ENCODE measurements at places on chromosomes 5 and 9.

- DNase-seq, result peak; percentile 88
These were observed 112.3 kb downstream of the MARCHF3 start for GRCh38 chr5:126917918-126918614.

GRCh38 chr9:12204512-12204911, 488.7 kb upstream of the TYRP1 start:
- DNase-seq, result no peak

DNA sequence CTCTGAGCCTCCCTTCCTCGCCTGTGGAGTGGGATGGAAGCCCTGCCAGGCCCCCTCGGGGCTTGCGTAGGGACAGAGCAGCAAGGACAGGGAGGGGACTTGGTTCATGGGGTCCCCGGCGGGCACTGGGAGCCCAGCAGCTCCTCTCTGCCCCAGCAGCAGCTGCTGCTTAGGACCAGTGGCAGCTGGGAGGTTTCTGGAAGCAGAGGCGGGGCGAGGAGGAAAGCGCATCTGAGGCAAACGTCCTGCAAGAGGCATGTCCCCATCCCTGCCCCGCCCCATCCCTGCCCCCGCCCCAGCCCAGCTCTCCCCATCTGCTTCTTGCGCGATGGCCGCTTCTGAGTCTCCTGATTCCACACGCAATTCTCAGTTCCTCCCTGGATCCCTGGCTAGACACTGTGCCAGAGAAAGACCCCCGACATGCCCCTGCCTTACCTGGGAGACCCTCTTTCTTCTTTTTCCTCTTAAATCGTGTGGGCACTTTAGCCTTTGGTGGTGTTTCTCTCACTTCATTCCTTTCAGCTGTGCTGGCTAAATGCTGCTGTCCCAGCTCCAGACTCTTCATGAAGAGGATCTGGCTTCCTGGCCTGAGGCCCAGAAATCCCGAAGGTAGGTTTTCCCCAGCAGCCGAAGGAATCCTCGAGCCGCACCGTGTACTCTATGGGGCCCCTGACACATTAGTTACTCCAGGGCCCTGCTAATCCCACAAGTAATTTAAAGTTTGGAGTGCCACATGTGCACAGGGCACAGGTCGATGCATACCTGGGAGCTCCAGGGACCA, 4.4 kb upstream of the OR2S2 start:
- no peak for DNase-seq

DNA sequence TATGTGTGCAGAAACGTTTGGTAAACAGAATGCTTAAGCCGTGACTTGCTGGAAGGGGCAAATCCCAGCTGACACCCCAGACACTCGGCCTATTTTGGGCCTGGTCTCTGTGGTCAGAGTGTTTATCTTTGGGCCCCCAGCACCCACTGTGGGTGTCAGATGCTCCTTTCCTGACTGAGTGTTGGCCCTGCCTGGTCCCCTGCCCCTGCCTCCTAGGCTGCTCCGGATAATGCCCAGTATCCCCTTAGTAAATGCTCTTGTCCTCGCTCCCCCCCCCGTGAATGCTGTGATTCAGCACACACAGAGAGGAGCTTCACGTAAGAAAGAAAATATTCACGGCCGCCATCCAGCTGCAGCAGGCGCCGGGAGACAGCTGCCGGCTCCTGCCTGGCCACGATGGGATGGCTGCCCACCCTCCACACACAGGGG, 11.3 kb upstream of the ANGPTL2 start:
- no peak for DNase-seq

DNA sequence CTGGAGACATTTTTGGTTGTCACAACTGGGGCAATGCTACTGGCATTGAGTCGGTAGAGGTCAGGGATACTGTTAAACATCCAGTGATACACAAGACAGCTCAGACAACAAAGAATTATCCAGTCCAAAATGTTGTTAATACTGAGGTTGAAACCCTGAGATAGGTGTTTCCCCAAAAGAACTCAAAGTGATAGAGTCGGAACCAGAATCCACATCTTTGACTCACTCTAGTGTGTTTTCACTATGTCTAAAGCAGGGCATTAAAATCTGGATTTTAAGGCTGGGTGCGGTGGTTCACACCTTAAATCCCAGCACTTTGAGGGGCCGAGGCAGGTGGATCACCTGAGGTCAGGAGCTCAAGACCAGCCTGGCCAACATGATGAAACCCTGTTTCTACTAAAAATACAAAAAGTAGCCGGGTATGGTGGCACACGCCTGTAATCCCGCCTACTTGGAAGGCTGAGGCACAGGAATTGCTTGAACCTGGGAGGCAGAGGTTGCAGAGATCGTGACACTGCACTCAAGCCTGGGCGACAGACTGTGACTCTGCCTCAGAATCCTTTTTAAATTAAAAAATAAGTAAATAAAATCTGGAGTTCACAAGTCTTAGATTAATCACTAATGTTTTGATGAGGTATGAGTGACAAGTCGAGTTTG, 17.0 kb downstream of the SLC31A1 start:
- DNase-seq, result no peak

DNA sequence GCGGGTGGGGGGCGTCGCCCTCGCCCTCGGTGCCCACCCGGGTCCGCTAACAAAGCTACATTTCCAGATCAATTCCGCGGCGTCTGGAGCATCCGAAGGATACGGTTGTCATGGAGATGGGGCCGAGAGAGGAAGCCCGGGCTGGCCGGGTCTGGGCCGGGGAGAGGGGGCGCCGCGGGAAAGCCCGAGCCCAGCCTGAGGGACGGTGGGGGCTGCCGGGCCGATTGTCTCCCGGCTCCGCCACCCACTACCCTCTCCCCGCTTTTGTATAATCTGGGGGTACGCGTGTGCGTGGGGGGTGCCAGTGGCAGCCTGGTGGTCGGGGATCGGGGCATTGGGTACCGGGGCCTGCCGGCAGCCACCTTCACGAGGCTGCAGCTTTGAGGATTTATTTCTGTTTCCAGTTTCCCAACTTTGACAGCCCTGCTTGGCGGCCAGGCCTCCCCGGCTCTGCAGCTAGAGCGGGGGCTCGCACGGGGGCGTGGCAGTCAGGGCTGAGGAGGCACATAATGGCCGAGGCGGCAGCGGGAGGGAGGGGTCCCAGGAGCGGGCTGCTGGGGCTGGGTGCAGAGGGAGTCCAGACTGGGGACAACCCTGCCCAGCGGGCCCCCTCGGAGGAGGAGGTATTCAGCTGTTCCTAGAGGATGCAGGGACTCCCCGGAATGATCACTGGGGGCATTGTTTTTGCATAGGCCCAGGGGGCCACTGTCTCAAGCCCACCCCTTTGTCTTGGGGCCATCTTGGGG, 626 bp downstream of the PSD2 start:
- no peak for DNase-seq

DNA sequence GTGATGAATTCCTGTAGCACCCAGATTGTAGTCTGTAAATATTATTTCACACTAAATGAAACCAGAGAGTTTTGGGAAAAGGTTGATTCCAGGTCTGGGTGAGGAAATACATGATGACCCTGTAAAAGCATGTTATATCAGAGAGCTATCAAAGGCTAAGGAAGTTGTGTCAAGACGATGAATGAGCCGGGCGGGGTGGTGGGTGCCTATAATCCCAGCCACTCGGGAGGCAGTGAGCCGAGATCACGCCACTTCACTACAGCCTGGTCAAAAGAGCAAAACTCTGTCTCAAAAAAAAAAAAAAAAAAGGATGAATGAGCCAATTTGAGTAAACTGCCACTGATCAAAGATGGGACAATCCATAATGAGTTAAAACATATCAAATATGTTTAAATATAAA, 29.2 kb downstream of the IL6ST start:
- no peak for DNase-seq

- DNase-seq, result no peak
These were observed 25.8 kb downstream of the ECPAS start for GRCh38 chr9:111458139-111459009.

GRCh38 chr5:135705941-135706466, 127.2 kb upstream of the CXCL14 start:
- no peak for DNase-seq

- no peak for DNase-seq
These were observed 5.8 kb downstream of the TMEM268 start for GRCh38 chr9:114616684-114617520.

DNA sequence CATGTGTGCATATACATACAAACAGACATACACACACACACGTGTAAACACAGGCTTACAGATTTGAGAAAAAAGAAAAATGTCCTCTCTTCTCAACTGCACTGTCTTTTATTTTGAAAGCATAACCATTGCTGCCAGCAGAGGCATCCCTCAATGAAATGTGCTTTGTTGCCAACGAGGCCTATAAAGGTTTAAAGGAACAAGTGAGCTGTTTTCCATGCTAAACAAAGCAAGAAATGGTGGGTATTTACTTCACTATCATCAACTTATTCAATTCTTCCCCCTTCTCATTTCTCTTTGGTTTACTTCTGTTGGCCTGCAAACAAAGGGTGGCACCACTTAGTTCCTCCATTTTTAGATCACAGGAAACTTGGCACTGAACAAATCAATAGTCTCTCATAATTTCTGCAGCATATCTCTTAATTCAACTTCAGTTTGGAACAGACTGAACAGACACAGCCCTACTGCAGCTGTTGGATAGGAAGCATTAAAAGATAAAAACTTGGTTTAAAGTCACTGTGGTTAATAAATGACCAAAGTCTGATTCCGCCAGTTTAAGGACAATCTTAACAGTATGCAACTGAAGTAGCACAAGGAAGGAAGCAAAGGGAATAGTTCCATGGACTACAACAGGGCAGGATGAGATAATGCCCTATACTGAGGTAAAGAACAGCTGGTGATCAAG, 21.7 kb downstream of the TTC33 start:
- no peak for DNase-seq

DNA sequence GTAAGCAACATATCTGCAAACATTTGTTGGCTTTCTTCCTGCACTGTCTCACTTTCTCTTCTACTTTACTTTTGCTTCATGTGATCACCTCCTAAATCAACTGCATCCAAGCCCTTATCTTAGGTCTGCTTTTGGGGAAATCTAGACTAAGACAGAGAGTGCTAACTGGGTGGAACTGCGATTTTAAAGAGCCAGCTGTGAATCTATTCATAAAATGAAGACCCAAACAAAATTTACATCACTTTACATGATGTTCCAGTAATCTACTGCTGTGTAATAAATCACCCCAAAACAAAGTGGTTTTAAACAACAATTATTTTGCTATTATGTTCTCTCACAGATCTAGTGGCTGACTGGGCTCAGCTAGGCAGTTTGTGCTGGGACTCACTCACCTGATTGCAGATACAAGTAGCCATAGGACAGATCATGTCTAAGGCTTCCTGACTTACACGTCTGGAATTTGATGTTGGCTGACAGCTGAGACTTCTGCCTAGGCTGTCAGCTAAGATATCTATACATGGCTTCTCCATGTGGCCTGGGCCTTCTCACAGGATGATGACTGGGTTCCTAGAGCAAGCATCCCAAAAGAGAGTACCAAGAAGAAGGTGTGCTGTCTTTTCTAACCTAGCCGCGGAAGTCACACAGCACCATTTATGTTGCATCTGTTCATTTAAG, 145.1 kb upstream of the TBCA start:
- DNase-seq, result no peak

- peak; percentile 50 for DNase-seq
These were observed 1690.7 kb upstream of the CDH9 start for GRCh38 chr5:28729067-28729466.

DNA sequence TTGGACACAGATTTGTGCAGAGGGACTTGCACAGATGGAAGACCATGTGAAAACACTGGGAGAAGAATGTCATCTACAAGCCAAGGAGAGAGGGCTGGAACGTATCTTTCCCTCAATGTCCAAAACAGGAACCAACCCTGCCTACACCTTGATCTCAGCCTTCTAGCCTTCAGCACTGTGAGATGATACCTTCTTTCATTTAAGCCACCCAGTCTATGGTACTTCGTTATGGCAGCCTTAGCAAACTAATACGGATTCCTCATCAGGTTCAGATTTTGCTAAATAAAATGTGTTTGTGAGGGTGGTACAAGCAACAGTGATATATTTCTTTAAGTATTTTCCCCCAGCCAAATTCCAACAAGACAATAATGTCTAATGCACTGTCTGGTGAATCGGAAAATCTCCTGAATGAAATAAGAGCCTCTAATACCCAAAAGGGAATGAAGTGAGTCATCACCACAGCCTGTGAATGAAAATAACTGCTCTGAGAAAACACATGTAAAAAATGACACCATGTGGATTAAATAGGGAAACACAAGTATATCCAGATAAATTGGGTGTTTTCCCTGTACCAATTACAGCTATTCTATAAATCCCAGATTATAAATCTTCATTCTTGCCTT, 182.8 kb upstream of the TARS1 start:
- no peak for DNase-seq

Measured in NCI-H774 (cell line).